ENCODE measurements at places on chromosomes 3 and 15. TPM values are rescaled to one million over a fixed set of nuclear protein-coding genes. Genes with fewer than 3 reads are reported as not detected.

Gene FSIP1
- total RNA-seq, result 1.4 TPM

Gene SLC24A5
- total RNA-seq, result not detected

Gene ROPN1
- total RNA-seq, result not detected

Gene EIF4E3
- 0.39 TPM for total RNA-seq

Gene EBLN2
- 1.9 TPM for total RNA-seq

Gene TTLL13
- total RNA-seq, result 0.39 TPM

Gene EIF4G1
- total RNA-seq, result 798 TPM

Data from Panc1 (cell line).